ENCODE measurements at places on chromosomes 5 and 9.

DNA sequence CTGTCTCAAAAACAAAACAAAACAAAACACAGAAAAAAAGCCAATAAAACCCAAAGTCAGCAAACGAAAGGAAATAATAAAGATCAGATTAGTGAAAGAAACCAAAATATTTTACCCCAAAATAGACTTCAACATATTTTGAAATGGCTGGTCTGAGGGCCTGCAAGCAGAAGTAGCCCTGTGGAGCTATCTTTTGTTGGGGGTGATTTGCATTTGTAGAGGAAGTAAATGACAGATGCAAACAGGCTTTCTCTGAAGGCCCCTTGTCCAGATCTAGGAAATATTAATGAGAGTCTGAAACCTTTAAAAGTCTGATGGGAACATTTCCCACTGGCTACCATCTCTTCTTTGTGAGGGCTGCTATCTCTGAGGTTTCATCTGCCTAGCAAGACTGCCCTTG is 74.0 kb downstream of the GCNT4 start:
- DNase-seq: no peak

DNA sequence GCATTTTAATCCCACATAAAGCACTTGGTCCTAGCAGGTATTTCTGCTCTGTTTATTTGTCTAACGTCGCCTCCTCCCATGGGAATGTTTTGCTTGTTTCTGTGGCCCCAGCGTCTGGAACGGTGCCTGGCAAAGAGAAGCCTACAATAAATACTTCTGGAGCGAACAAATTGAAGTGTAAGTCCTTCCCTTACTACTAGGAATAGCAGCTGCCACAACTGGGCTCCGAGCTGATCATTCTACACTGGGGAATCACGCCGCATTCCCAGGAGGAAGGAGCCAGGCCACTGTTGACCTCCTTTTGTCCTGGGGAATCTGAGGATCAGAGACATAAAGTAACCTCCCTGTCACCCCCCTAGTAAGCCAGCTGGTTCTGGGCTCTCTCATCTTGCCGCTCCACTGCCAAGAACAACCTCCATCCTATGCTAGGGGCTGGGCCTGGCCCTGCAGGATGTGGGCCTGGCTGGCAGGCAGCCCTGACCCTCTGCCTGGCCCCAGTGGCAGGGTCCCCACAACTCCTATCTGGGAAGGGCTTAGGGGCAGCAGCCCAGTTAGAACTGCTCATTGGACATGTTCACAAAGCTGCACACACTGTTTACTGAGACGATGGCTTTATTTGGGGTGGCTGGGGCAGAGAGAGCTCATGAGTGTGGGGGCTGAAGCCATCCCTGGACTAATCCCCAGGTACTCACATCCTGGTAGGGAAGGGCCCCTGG is 82.8 kb downstream of the GTF3C4 start:
- no peak for DNase-seq

DNA sequence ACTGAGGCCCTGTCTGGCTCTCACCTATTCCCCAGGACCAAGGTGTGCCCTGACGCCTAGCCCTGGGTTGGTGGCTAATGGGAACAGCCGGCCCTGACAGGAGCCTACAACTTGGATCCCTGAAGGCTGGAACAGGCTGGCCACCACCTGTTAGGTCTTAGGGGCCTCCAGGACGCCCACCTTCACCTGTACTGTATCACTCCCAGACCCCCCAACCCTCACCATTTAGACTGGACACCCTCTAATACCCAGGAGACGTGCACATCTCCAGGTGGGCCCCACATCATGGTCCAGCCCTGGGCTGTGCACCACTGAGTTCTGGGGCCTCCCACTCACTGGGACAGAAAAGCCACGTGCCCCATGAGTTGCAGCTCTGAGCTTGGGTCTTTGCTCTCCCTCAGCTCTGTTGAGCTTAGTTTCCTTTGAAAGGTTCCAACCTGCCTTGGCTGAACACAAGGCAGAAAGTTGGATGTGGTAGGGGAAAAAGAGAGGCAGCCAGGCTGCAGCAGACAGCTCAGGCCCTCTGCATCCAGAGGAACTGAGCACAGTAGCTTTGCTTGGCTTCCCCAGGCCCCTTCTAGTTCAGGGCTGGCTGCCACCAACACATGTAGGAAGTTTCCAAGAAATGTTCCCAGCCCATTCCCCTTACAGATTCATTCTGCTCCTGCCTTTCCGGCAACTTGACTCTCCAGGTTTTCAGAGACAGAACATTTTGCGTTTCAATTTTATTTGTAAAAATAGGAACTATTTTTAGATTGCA is 116.8 kb upstream of the TBC1D2 start:
- DNase-seq: no peak

DNA sequence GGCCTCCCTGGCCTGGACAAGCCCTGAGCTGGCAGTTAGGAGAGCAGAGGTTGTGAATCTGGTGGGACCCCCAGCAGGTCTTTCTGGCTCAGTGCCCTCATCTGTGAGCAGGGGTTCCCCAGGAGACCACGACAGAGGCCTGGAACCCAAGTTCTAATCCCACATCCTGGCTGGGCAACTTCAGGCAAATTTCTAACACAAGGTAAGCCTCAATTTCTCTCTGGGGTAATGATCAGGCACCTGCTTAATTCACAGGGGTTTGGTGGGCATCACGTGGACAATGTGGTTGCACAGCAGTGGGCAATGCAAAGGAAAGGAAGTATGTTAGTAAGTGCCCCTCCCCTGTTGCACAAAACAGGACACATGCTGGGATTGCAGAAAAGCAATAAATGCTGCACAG is 1.9 kb upstream of the KCNIP1 start:
- DNase-seq: no peak

- DNase-seq: no peak
Measured at GRCh38 chr5:56585999-56586691, 229.2 kb upstream of the MAP3K1 start.

DNA sequence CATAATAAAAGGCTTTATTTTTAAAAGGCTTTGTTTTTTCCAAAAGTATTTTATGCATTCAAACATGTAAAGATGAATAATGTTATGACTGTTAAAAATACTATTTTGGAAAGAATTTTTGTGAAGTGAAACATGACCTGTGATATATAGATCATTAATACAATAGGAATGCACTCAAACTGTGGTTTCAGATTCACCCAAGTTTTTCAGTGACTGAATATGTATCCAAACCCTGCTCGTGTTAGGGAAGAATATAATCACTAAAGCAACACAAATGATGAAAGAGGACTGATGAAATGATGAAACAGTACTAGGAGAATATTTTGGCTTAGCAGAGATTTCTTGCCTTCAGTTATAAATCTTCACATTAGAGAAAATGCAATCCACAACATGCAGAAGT is 278.0 kb downstream of the ADAMTS6 start:
- no peak for DNase-seq

GRCh38 chr5:163357636-163358035 is 79.8 kb upstream of the CCNG1 start:
- no peak for DNase-seq

GRCh38 chr5:154937186-154937717 is 759 bp downstream of the GEMIN5 start:
- DNase-seq: no peak

GRCh38 chr5:177452688-177453638 is 6.3 kb downstream of the PRR7 start:
- DNase-seq: peak; percentile 57

DNA sequence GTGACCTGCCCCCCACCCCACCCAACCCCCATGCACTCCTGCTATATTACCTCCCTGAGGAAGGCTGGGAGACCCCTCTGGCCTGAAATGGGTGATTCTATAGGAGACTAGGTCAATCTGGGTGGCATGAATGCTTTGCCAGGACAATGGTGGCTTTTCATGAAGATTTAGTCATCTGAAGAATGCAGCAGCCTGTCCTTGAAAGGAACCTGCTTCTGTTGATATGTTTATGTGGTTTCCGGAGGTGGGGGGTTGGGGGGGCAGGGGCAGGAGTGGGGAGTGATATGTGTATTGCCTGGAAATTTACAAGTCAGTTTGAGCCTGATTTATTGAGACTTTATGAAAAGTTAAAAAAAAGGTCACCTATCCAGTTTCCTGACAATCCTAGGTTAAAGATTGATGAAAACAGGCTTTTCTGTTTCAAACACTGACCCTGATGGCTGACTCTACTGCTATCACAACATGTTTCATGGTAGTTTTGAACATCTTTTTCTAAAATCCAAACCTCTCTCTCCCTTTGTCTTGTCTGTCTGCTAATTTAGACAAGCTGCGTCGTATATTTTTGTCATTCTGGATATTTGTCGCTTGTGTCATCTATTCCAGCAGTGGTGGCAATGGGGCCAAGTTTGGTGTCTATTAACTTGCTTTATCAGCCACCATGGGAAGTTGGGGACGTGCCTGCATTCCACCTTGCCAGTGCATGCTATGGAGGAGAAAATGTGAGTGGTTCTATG is 153.7 kb upstream of the EGFLAM start:
- no peak for DNase-seq

DNA sequence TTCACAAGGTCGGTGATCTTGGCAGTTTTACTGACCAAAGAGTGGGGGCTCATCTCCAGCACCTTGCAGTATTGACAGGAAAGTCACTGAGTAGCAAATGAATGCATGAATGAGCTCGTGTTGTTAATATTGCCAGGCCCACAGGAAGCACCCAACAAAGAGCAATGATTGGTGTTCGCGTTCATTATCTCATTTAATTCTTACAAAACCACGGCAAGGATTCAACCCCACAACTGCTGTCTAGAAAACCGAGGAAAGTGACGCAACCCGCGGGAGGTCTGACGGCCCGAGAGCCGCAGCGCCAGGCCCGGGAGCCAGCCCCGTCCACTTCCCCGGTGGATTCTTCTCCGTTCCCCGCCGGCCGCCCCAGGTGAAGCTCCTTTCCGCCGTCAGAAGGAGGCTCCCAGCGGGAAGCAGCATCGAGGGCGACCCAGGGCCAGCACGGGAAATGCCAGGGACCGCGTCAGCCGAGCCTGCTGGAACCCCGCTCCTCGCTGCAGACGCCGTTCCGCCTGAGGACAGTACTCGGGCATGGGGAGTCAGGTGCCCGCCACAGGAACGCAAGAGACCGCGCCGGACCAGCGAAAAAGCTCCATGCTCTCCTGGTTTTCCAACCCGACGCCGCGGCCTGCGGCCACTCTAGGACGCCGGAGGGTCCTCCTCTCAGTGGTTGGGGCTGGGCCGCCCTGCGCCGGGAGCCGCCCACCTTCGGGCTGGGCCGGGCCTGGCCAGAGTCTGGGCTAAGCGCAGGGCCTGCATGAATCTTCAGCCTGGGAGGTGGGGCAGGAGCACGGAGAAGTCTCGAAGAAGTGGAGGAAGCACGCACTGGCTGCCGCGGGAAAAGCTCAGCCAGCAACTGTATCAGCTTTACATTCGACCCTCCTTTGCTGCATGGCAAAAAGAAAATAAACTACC is 19.8 kb upstream of the FER start:
- DNase-seq: peak; percentile 40

DNA sequence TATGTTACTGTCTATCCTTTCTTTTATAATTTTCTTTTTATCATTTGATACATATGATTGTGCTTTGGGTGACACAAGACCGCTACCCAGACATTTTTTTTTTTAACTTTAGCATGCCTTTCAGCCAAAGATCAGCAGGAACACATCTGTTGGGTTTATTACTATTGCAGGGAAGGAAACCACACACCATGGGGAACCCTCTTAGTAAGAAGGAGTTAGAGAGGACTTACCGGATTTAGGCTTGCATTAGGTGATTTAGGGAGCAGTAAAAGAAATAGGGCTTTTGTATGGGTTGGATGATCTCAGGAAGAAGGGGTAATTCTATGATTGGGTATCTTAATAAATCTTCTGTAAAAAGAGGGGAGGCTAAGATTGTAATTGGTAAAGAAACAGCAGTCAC is 138.2 kb downstream of the SNX18 start:
- DNase-seq: no peak

GRCh38 chr9:13716601-13717321 is 437.3 kb upstream of the MPDZ start:
- no peak for DNase-seq

DNA sequence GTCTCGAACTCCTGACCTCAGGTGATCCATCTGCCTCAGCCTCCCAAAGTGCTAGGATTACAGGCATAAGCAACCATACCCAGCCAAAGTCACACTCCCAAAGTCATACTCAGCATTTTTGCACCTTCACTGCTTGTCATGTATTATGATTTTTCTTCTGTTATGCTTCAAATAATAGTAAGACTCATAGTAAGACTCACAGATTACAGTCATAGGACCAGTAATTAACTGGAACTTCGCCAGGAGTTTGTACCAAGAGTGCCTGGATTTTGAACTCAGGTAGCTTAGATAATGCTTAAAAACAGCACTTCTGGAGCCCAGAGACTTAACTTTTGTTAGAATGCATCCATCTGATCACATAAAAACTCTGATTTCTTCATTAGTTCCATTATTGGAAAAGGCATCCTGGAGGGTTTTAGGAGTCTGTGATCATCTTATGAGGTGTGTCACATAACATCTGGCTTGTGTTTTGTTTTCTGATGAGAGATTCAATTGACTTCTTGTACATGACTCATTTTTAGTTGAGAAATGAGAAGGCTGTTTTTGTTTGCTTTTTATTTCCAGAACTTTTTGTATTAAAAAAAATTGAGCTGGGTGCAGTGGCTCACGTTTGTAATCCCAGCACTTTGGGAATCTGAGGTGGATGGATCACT is 131.5 kb downstream of the ADAMTS19 start:
- DNase-seq: no peak

- DNase-seq: no peak
Measured at GRCh38 chr9:20363233-20363632, 259.1 kb downstream of the MLLT3 start.

DNA sequence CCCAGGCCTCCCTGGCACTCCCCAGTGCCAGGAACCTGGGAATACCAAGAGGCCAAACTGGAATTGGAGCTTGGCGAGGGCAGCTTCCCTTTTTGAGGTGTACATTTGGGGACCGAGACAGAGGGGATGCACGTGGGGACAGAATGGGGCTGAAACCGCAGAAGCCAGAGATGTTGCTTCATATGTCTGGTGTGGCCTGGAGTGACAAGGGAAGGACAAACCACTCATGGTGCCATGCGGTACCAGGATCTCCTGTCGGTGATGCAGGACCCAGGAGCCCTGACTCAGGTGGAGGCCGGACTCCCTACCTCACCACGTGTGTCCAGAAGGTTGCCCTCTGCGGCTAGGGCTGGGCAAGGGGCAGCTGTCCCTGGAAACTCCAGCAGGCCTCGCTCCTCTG is 4.0 kb upstream of the CSF2 start:
- no peak for DNase-seq

DNA sequence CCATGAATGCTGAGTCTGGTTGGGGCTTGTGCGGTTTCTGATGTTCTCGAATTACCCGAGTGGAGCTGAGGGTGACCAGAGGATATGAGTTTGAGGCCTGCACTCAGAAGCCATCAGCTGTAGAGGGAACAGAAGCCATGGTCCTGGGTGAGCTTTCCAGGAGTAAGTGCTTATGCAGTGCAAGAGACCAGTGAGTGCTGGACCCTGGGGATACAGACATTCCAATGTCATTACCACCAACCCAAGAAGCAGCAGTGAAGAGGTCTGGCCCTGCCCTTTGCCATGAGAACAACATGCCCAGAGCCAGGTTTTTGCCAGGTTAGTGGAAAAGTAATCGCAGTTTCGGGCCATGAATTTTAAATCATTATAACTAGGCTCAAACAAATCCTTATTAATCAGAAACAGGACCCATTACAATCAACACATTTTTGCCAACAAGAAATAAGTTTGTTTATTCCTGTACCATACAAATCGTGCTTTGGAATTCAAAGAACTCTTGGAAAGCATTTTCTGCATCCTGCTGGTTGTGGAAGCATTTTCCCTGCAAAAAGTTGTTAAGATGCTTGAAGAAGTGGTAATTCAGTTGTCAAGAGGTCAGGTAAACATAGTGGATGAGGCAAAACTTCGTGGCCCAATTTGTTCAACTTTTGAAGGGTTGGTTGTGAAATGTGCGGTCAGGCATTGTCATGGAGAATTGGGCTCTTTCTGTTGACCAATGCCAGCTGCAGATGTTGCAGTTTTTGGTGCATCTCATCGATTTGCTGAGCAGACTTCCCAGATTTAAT is 154.6 kb downstream of the SYK start:
- no peak for DNase-seq

GRCh38 chr5:168755548-168756093 is 176.5 kb upstream of the PANK3 start:
- DNase-seq: no peak
